SJSA1 (cell line): ENCODE measurements at places on chromosomes 12 and 14.
A peak's percentile ranks its signal among the peaks of the same experiment; 100 is the strongest.

DNA sequence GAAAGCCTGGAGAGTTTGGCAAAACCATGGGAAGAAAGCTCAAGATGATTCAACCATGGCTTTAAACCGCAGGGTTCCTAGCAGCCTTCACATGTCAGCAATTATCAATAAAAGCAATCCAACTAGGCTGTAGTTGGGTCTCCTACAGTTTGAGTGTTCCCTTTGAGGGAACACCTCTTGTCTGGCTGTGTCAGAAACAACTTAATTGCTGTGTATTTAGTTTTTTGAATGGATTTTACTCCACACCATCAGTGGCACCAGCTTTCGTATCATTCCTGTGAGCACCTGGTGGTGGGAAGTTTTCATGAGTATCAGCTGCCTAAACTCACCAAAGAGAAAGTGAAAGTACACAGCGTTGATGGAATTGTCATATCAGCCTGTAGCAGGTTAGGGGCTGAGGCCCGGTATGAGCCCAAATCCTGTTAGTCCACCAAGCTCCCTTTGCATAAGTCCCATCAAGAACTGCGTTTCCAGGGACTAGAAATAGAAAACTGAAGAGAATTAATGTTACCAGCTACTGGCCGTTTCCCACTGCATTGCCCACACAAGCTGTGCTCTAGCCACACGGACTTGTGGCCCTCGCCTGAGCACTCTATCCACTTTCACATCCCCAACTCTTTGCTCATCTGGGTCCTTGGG lies 10.9 kb upstream of the IL26 start:
- no peak for DNase-seq

DNA sequence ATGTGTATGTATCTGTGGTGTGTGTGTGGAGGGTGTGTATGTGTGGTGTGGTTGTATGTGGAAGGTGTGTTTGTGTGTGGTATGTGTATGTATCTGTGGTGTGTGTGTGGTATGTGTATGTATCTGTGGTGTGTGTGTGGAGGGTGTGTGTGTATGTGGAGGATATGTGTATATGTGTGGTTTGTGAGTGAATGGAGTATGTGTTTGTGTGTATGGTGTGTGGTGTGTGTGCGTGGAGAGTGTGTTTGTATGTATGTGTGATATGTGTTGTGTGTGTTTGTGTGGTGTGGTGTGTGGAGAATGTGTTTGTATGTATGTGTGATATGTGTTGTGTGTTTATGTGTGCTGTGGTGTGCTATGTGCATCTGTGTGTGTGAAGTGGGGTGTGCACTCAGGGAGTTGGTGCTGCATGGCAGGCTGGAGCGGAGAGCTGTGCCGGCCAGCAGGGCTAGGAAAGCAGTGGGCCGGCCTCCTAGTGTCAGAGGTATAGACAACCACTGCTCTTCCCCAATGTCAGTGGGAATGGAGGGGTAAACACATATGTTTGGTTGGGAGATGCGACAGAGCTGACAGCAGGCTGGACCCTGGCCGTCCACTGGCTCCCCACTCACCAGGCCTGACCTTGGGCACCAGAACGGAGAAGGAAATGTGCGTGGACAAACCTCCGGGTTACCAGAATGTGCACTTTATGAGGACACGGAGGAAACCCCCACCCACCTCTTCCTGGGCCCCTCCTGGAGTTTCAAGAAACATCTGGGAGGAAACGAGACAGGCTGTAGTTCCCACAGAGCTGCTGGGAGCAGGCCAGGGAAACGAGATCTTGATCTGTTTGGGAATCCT lies 60.7 kb downstream of the CLMN start:
- no peak for DNase-seq

- DNase-seq, result no peak
Observed at GRCh38 chr14:71355324-71356201, 448.3 kb downstream of the PCNX1 start.

DNA sequence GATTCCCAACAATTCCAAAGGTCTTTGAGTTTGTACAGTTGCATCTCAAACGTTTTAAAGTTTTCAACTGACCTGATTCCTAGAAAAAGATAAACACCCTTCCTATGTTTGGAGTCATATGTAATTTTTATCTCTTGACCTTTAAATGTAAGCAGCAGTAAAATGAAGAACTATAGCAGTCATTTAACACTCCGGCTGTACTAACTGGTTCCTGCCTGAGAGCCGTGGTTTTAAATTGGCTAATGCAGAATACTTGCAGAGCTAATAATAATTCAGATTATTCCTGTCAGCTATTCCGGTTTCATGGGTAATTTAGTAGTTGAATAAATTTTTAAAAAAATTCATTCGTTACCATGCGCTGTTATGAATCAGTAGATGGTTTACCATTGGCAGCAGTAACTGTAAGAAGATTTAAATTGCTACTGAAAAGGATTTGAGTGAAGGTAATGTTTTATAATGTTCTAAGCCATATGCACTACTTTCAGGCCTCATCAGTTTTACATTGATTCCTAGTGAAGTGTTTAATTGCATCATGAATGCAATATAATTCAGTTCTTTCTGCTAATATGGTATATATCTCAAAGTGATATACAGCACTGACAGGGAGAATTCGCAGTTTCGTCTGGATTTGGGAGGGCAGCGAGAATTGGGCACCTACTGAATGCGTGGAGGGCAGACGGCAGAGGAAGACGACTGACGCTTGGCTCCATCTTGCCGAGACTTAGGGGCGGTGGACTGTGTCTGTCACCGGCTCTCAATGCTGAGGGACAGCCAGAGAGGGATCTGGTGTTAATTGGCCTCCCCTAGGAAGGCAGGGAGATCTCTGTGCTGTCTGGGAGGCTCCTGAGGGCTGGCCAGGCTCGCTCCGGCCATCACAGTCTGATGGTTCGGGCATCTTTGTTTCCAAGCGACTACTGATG lies 217.7 kb downstream of the PHETA1 start:
- no peak for DNase-seq

- no peak for DNase-seq
Observed at GRCh38 chr12:25013061-25013460, 64.2 kb upstream of the BCAT1 start.

- DNase-seq, result no peak
Observed at GRCh38 chr14:95025218-95025617, 132.1 kb downstream of the DICER1 start.

DNA sequence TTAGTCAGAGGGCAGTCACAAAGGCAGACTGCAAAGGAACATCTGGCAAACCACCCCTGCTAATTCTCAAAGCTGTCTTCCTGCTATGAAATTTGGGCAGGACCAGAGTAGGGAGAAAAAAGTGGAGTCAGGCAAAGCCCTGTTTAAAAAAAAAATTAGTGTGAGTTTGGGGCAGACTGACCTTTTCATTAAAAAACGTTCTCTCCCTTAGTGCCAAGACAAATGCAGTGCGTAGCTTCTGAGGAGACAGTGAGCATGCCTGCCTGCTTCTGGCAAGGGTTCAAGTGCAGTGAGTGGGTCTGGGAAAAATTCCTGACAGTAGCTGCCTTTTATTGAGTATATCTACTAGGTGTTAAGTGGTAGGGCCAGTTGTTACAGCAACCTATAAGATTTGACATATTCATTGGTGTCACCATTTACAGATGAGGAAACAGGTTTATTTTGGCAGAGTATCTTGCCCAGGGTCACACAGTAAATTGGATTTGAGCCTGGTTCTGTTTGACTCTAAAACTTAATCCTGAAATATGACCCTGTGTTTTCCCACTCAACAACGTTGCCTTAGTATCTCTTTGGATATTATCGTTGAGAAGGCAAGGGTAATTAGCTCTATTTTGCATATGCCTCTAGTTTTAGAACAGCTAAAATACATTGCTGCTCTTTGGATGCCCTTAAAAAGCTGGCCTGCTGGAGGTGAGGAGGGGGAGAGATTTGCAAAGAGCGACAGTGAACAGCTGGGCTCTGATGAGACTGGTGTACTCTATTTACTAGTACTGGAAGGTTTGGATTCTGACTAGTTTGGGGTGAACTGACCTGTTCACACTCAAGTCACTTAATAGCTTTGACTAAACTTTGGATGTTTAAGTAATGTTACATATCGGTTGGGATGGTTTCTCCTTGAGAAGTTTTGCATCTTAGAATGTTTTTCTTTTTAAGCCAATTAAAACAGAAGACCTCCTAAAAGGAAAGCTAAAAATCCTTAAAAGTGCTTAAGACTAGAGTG lies 72.8 kb downstream of the PAPOLA start:
- DNase-seq, result no peak

GRCh38 chr12:79451978-79452377 lies 238.8 kb downstream of the PAWR start:
- peak; percentile 85 for DNase-seq

- DNase-seq, result peak; percentile 76
Observed at GRCh38 chr14:53979747-53980642, 23.4 kb upstream of the BMP4 start.

- no peak for DNase-seq
Observed at GRCh38 chr12:88814779-88815178, 234.5 kb upstream of the KITLG start.

DNA sequence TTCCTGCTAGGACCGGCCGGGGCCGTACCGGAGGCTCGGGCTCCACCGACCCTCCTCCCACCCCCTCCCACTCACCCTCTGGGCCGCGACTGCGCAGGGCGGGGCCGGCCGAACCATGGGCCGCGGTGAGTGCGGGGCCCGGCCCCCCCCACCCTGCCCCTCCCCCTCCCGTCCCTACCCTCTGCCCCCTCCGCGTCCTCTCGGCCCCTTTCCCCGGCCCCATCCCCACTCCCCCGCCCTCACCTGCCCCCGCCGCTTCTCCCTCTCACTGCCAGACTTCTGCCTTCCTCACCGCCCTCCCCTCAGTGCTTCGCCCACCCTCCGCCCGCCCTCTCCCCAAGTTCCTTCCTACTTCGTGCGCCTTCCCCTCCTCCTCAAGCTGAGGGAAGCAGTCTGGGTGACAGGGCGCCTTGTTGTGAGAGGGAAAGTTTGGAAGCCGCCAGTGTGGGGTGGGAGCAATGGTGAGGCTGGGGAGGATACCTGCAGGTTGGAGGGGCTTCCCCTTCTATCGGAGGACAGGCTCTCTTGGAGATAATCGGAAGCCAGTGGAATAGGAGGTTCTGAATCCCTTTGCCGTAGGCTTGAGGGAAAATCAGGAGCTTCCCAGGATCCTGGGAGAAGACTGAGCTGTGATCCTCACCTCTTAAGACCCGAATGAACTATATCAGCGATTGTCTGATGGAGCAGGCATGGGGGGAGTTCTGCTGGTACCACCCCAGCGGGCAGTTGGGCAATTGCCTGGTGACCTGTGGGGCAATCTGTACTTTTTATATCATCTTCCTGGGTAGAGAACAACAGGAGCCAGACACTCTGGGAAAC lies 472 bp downstream of the MBD6 start:
- no peak for DNase-seq

GRCh38 chr14:101991352-101991751 lies 27.0 kb downstream of the DYNC1H1 start:
- no peak for DNase-seq

DNA sequence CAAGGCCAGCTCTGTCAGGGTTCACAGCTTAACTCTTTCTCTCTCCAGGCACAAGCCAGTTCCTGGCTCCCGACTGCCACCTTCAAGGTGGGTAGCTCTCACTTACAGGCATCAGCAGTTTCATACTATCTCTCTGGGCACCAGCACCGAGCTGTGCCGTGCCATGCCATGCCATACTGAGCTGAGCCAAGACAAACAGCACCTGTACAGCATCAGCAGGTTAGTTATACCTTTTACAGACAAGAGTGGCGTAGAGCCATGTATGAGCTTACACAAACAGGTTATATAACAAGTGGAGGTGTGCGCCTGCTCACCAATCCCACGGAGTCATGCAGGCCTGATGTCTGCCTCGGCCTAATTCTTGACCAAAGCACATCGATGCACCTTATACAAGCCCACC lies 1098.7 kb downstream of the AACS start:
- DNase-seq, result no peak

DNA sequence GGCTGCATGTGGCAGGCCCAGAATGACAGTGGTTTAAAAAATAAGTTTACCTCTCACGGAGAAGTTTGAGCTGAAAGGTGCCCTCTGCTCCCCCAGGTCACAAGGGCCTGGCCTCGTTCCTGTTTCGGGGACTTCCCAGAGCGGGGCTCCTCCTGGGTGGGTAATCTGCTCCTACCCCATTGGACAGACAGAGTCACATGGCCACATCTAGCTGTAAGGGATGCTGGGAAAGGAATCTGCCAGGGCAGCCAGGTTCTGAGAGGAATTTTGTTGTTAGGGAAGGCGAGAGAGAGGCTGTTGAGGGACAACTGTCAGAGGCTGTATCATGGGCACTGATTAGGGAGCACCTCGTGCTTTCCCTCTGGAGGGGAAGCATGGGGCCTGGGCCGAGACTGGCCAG lies 24.0 kb upstream of the DIO3 start:
- DNase-seq, result no peak

- DNase-seq, result no peak
Observed at GRCh38 chr14:89011355-89012281, 187.2 kb downstream of the TTC8 start.

- DNase-seq, result no peak
Observed at GRCh38 chr12:56725723-56726102, 614 bp upstream of the NACA start.

- no peak for DNase-seq
Observed at GRCh38 chr12:30862486-30862885, 64.1 kb upstream of the TSPAN11 start.

- DNase-seq, result no peak
Observed at GRCh38 chr12:79776111-79776510, 85.3 kb upstream of the PAWR start.

DNA sequence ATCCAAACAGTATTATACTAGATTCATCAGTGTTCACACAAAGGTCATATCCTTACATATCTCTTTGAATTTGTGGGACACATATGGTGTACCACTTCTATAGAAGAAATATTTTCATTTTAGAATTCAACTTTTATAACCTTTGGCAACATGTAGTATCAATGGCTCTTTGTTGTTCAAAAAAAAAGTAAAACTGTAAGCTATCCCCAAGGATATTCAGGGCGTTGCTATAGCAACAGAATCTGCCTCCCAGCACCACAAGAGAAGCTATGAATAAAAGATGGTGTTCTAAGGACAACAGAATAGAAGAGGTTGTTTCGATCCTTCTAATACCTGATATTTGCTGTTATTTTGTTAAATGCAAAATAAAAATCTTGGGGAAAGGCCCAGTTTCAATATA lies 139.3 kb downstream of the BRMS1L start:
- DNase-seq, result no peak

- DNase-seq, result no peak
Observed at GRCh38 chr12:68743356-68743755, 2.6 kb upstream of the SLC35E3 start.

DNA sequence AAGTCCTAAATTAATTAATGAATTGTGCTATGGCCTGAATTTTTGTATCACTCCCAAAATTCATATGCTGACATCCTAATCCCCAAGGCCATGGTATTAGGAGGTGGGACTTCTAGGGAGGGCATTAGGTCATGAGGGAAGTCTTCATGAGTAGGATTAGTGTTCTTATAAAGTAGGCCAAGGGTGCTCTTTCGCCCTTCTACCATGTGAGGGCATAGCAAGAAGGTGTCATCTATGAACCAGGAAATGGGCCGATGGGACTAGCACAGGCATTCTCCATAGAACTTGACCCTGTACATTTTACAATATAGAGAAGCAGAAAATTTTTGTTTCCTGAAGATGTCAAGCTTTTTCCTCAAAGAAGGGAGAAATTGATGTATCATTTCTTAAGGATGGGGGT lies 12.5 kb downstream of the SYT10 start:
- no peak for DNase-seq

- DNase-seq, result no peak
Observed at GRCh38 chr12:3281588-3282383, 204.6 kb downstream of the TSPAN9 start.

GRCh38 chr12:18676996-18677588 lies 60.7 kb downstream of the PLCZ1 start:
- no peak for DNase-seq
